ENCODE measurements at places on chromosomes 4 and X.

DNA sequence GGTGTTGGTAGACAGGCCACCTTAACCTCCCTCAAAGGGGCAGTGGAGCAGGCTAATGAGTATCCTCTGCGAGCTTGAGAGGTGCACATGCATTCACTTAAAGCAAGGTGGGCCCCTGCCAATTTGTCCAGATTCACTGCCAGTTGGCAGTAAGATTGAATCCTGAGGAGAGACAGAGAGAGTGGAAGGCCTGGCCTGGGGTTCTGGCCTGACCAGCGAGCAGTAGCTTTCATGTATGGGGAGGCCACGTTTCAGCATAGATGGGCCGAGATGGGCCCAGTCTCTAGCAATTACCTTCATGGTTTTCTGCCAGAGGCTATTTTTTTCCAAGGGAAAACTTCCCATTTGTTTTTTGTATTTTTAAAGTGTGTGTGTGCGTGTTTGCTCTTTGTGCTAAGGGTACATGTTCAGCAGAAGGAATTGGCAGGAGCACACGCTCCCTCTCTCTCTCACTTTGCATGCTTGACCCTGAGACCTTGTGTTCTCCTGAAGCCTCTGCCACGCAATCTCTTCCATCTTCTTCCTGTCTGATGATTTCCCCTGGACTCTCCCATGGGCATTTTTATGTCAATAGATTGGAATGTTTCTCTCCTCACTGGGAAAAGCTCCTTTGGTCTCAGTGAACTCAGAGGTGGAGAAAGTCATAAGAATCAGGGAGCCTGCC lies 215.8 kb upstream of the SFRP2 start:
- DNase-seq, result peak; percentile 44

DNA sequence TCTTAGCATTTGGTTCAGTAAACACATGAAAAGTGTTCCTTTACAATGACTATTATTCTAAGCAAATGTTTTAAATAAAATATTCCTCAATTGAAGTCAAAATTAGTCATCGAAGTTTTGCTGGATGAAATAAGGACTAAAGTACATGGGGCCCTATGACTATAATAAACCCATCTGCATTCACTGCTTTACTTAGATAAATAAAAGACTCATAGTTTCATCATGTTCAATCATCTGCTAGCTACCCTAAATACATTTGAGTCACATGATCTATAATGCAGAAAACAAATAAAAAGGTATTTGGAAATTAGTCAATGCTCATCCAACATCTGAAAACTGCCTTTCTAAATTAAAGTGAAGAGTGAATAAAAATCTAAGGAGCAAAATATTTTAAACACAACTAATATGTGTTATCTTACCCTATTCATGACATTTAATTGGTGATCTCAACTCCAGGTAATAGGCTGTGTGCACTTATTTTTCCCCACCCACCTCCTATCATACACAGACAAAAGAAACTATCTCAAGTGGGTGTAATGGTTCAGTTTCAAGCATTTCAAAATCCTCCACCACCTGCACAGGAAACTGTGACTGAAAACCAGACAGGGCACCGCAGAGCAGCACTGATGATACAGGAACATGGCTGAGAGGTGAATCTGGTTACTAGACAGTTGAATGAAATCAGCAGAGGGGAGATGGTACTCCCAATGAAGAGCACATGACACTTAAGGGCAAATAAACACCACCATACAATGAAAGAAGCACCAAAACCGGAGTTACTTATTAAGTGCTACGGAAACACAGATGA lies 78.6 kb downstream of the CAMK2D start:
- DNase-seq, result peak; percentile 48

GRCh38 chrX:47098338-47099094 lies 20.3 kb downstream of the RGN start:
- no peak for DNase-seq

DNA sequence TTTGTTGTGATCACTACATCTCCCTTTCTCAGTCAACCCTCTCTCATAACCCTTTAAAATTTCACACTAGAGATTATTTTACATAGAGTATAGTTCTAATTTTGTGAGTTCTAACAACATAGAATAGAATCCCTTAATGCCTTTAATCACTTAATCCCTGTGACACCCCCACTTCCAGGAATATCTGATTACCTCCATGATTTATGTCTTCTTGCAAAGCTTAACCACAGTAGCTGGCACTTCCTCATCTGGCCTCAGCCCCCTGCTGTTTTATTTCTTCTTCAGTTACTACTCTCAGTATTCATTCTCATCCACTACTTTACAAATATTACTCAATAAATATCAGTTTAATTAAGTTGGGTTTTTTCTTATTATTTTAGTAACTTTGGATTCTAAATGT lies 340.9 kb downstream of the CENPC start:
- DNase-seq, result no peak

Data from non-pigmented ciliary epithelial cell (primary cell).